Stimulated activated CD4-positive, alpha-beta T cell treated with anti-CD3 and anti-CD28 coated beads, Interleukin-2, amount 100 ng/mL, for 4 hours (primary cell): ENCODE measurements at places on chromosomes 6 and 20.

- DNase-seq: no peak
Measured at GRCh38 chr6:119196715-119197114, 118.3 kb upstream of the FAM184A start.

GRCh38 chr6:85594197-85594930 is 706 bp upstream of the SNX14 start:
- no peak for DNase-seq

DNA sequence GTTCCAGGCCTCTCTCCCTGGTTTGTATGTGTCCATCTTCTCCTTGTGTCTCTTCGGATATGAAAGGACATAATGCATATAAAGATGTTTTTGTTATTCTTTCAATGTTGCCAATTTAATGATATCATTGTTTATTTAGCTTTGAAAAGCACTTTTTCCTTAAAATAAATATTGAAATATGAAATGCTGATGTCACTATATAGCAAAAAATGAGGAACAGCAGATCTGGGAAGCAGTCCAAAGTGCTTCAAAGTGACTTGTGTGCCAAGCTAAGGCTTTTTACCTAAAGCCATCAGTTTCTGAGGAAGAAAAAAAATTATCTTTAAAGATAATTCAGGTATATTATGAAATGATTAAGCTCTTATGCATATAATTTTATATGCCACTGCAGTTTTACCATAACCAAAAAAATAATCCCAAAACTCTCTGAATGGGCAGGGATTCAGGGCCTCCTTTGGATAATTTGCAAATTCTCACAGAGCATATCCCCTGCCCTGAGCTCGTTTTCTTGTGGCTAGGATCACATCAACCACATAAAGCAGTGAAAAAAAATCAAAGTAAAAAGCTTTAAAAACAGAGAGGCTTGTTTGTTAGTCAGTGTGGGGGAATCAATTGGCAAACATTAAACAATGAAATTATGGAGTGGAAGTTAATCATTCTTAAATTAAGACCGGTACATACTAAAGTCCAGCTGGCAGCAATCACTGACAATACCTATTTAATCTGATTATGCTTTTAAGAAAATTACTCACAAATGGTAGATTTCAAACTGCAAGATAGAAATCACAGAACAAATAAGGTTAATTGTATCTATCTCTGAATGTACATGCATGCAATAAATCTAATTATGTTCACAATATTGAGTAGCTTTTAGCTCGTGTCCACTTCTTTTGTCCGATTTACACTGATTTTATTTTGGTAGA is 1027.9 kb upstream of the ADGRB3 start:
- no peak for DNase-seq

DNA sequence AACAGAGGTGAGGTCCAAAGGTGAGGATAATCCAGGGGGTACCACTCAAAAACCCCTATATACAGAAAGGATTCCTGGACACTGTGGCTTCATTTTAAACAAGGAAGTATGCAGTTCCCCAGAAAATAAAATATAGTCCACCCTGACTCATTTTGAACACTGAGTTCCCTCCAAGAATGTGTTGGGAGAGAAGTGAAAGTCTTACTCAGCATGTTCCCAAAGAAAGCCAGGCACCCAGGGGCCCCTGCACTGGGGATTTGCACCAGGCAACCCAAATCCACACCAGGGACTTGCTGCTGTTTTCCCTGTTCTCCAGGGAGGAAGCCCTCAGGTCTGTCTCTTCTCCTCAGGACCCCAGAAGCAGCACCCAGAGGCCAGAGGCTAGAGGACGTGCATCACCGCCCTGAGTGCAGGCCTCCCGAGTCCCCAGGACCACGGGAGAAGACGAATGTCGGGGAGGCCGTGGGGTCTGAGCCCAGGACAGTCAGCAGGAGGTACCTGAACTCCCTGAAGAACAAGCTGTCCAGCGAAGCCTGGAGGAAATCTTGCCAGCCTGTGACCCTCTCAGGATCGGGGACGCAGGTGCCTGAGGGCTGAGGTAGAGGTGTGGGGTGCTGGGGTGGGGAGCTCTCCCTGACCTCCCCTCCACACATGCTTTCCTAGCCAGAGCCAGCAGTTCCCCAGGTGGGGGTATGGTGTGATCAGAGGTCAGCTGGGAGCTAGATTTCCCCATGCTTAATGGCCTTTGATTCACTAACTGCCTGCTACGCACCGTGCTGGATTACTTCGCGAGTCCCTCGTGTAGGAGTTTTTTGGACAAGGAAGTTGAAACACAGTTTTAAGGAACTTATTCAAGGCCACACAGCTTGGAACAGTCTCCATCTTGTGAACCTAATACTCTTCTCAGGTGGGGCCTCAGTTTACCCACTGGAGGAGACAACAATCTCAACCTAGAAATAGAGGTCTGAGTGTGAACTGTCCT is 3.3 kb downstream of the FGD2 start:
- no peak for DNase-seq

GRCh38 chr20:36812594-36813463 is 39.3 kb upstream of the DSN1 start:
- DNase-seq: no peak

- DNase-seq: no peak
Measured at GRCh38 chr6:78253618-78254017, 600.8 kb downstream of the MEI4 start.

DNA sequence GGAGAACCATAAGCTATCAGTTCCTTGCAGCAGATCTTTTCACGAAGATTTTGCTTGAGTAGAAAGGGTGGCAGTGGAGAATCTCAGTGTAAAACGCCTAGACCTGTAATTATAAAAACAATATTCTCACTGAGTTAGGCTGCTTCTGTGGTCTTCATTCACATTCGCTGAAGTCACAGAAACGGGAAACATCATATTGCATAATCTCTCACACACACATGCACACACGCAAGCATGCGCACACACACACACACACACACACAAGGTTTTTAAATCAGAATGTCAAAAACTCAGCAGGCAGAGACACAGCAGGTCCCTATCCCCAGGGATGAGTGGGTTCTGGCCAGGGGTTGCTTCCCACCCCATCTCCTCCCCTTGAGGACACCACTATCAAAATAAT is 175.5 kb downstream of the ATXN1 start:
- DNase-seq: no peak

DNA sequence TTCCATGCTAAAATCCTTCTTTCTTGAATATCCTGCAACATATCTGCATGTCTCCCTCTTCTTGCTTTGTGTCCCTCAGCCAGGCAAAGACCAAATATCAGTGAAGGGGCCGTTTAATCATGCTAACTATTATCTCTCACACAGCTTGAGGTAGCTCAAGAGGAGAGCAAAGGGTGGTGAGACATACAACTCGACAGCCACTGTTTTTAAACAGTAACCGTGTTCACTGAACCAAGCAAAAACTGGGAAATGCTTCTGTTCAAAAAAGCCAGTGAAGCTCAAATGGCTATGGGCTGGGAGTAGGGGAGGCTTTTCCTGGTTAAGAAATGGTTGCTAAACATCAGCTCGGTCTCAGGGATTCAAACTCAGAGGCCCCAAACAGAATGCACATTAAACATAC is 83.4 kb downstream of the MAP7 start:
- no peak for DNase-seq

DNA sequence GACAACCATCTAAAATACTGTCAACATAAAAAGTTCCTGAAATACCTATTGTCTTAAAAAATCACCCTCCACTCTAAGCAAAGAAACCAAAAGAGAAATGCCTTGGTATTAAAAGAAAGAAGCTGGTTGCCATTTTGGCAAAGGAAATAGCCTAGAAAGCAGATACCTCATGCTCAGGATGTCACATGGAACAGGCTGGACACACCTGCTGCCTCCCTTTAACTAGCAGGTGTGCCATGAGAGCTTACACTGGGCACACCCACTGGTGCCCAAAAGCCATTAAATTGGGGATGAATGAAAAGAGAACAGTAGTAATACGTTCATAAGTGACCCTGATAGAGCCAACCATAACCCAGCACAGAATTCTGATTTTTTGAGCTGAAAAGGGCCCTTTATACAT is 1.5 kb downstream of the SLC23A2 start:
- DNase-seq: no peak

DNA sequence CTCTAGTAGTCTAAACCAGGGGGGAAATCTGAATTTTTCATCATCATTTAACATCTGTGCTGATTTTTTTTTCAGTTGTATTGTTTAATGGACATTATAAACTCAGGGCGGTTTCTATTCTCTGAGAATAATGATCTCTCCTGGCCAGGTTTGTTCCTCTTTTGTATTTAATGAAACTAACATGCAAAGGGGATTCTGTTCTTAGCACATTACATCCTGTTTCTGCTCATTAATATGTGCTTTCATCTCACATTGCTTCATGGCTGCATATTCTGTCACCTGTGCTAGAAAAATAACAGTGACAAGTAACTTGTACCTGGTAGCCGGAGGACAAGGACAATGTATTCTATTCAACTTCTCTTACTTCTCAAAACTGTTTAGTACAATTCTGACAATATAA is 806 bp downstream of the HLA-DOB start:
- no peak for DNase-seq

DNA sequence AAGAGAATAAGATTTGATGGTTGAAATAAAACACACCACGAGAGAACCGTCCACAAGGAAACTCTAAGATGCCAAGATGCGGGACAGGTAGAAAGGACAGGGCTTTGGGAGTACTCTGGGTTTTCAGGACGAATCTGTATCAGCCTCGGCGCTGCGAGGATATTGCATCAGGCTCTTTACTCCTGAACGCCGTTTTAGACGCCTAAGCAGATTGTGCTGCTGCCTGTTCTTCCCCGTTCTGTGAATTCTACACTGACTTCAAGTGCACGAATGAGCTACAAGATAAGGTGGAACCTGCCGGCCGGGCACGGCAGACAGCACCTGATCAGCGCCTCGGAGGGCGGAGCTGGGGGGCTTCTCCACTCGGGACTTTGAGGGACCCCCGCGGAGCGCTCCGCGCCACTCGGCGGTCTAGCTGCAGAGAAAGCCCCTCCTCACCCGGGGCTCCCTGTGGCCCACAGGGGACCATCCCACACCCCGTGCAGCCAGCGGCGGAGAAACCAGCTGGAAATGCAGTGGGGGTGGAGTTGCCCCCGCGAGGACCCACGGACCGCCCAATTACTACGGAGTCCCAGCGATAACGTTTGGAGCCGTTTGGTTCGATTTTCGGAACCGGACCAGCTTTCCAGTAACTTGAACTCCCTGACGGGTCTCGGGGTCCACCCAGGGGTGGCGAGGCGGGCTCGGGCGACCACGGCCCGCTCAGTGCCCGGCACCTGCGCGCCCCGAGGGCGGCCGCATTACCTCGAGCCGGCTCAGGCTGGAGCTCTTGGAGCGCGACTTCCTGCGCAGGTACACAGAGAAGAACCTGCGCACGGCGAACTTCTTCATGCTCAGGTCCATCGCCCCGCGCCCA is 646 bp downstream of the RPS6KA2 start:
- DNase-seq: no peak

GRCh38 chr6:37675606-37676005 is 22.1 kb downstream of the MDGA1 start:
- DNase-seq: no peak

GRCh38 chr6:118787724-118788423 is 106.1 kb upstream of the ASF1A start:
- no peak for DNase-seq

- DNase-seq: no peak
Measured at GRCh38 chr20:48146877-48147276, 361.6 kb upstream of the SULF2 start.

DNA sequence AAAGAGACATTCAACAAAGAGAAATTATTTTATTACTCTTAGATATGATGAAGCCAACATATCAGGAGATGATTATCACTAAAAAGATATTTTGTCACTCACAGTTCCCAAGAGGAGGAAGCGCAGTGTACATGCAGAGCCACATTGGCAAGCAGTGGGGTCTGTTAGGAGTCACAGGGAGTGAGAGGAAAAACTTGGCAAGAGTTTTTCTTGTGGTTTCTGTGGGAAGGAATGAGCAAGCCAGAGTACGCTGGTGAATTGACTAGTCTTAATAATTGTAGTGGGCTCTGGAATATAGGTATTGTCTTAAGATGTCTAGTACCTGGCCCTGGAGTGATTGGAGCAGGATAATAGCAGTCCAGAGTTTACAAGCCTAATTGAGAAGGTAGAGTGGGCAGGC is 1095.2 kb downstream of the GRIK2 start:
- no peak for DNase-seq

GRCh38 chr6:140082867-140083297 is 708.4 kb upstream of the CITED2 start:
- DNase-seq: no peak

GRCh38 chr6:16090920-16091319 is 38.0 kb upstream of the MYLIP start:
- DNase-seq: no peak

- DNase-seq: no peak
Measured at GRCh38 chr6:142444376-142444775, 142.6 kb downstream of the ADGRG6 start.

GRCh38 chr20:21020659-21021471 is 85.3 kb downstream of the LINC00237 start:
- DNase-seq: no peak

- no peak for DNase-seq
Measured at GRCh38 chr20:45322952-45323383, 14.9 kb upstream of the MATN4 start.

DNA sequence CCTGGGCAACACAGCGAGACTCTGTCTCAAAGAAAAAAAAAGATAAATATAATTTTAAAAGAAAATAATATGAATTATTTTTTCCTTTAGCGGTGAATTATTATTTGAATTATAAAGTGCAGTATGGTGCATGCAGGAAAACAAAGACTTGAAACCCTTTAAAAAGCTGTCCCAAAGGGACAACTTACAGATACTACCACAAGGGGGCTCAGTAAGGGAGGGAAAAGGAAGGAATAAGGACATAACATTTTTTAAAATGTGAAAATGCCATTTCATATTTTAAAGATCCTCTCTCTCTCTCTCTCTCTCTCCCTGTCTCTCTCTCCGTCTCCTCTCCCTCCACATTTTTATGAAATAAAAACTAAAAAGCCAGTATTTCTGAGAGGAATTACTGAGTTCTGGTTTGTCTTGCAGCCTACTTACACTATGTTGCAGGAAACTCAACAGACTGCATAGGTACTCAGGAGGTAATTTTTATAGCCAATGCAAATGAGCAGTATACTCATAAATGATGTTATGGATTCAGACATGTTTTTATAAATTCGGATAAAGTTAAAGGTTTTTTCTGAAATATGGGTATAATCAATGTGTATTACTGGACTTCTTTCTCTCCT is 455.0 kb upstream of the GJE1 start:
- DNase-seq: no peak

- DNase-seq: no peak
Measured at GRCh38 chr20:2446845-2447244, 23.7 kb downstream of the SNRPB start.

- no peak for DNase-seq
Measured at GRCh38 chr6:154932515-154933027, 62.5 kb upstream of the TIAM2 start.
